ENCODE measurements at places on chromosomes 16 and 17. TPM values are rescaled to one million over a fixed set of nuclear protein-coding genes. Genes with fewer than 3 reads are reported as not detected.

DNA sequence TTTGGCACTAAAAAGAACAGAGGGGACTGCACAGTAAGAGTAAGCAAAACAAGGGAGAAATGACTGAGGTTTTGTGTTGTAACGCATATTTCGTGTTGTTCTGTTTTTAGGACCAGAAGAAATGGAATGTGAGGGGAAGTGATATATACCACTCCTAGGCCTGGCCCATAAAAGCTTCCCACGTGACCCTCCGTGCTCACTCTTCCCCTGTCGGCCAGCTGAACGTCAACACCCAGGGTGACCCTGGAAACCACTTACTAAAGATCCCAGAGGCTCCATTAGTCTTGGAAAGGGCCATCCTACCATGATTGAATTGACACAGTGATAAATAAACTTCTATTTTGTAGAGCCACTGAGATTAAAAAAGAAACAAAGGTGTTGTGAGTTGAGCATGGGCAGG is 79.8 kb downstream of the HELZ start:
- no peak overlapping the region for H3K27ac ChIP-seq
- no peaks in the 10 kb centered on the region for H3K4me1 ChIP-seq
- peaks cover 3% of the 10 kb centered on the region for H3K36me3 ChIP-seq
- H3K4me3 ChIP-seq = no peak overlapping the region
- DNase-seq = no peak
- H3K27me3 ChIP-seq = no peaks in the 10 kb centered on the region

GRCh38 chr16:88405216-88406060 is 22.7 kb downstream of the ZNF469 start:
- H3K4me1 ChIP-seq = no peaks in the 10 kb centered on the region
- no peaks in the 10 kb centered on the region for H3K27me3 ChIP-seq
- H3K27ac ChIP-seq = no peak overlapping the region
- H3K36me3 ChIP-seq = no peaks in the 10 kb centered on the region
- DNase-seq = no peak

- DNase-seq = no peak
- no peak within 1 kb of the TSS for H3K27ac ChIP-seq
- peaks cover 40% of the 10 kb centered on the region for H3K27me3 ChIP-seq
- no peaks in the 10 kb centered on the region for H3K36me3 ChIP-seq
Measured at GRCh38 chr17:39863918-39864746, at the start of gene IKZF3. Gene IKZF3 (minus strand): TSS chr17:39864312. CDS start chr17:39864126, 186 bp downstream.

- no peak overlapping the region for H3K4me3 ChIP-seq
- no peaks in the 10 kb centered on the region for H3K4me1 ChIP-seq
- H3K36me3 ChIP-seq = no peaks in the 10 kb centered on the region
- no peak overlapping the region for H3K27ac ChIP-seq
- H3K27me3 ChIP-seq = no peaks in the 10 kb centered on the region
Measured at GRCh38 chr16:80947239-80947638, 59.4 kb downstream of the CMC2 start.

GRCh38 chr17:7794075-7794663 is 39.8 kb upstream of the KDM6B start:
- no peak overlapping the region for H3K27ac ChIP-seq
- no peak for DNase-seq
- no peak overlapping the region for H3K4me3 ChIP-seq
- H3K4me1 ChIP-seq = no peaks in the 10 kb centered on the region
- no peaks in the 10 kb centered on the region for H3K27me3 ChIP-seq
- no peaks in the 10 kb centered on the region for H3K36me3 ChIP-seq

DNA sequence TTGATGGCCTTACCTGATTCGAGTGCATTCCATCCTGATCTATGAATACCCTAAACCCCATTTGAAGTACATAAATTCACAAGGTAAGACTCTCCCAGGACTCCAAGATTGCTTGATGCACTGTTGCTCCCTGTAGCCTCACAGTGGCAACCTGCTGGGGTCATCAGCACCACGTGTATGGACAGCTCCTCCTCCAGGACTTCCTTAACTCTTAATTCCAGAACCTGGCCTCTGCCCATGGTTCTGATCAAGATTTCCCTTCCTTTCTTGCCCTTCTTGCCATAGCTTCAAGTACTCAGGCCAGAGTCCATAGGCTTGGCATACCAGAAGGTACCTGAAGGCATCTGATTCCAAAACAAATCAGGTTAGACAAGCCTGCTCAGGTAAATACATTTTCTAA is 34.0 kb upstream of the NLK start:
- H3K27ac ChIP-seq = no peak overlapping the region
- H3K4me1 ChIP-seq = no peaks in the 10 kb centered on the region
- no peaks in the 10 kb centered on the region for H3K36me3 ChIP-seq
- no peak for DNase-seq

- no peak overlapping the region for H3K4me3 ChIP-seq
- no peak for DNase-seq
- peaks cover 6% of the 10 kb centered on the region for H3K4me1 ChIP-seq
- no peaks in the 10 kb centered on the region for H3K27me3 ChIP-seq
- H3K36me3 ChIP-seq = no peaks in the 10 kb centered on the region
Measured at GRCh38 chr16:2737895-2738418, 14.5 kb upstream of the SRRM2 start.

DNA sequence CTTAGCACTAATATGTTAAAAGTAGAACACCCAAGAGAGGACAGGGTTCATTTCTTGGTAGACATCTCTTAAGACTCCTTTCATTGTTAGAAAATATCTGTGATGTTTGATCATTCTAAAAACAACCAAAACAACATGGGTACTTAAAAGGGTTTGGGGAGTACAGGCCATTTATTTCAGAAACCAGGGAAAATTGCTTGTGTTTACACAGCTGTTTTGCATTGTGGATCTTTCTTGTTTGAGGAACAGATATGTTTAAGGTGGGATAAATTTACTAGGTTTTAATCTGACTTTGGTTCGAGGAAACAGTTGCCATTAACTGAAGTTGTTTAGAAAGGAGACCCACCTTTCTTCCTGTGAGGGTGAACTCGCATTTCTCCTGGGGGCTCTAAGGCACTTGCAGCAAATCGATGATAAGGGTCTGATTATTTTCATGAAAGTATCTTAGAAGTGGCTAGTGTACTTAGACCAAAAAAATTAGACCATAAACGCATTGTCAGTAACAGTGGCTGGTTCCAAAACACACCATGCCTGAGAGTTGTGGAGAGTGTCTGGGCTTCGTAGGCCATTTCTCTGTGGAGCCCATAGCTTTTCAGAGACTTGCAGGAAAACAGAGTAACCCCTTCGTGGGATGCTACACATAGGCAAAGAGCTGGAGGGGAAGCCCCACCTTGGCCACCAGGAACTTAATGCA is 17.6 kb downstream of the CLUAP1 start:
- H3K36me3 ChIP-seq = peaks cover 4% of the 10 kb centered on the region
- H3K4me1 ChIP-seq = no peaks in the 10 kb centered on the region
- H3K4me3 ChIP-seq = no peak overlapping the region

GRCh38 chr17:74960570-74961342 is 11.8 kb downstream of the HID1 start:
- H3K36me3 ChIP-seq = no peaks in the 10 kb centered on the region
- no peaks in the 10 kb centered on the region for H3K27me3 ChIP-seq
- H3K4me1 ChIP-seq = peaks cover 3% of the 10 kb centered on the region
- H3K27ac ChIP-seq = no peak overlapping the region
- DNase-seq = no peak
- no peak overlapping the region for H3K4me3 ChIP-seq

- no peak overlapping the region for H3K27ac ChIP-seq
- H3K27me3 ChIP-seq = no peaks in the 10 kb centered on the region
- DNase-seq = no peak
- no peaks in the 10 kb centered on the region for H3K4me1 ChIP-seq
- H3K4me3 ChIP-seq = no peak overlapping the region
- peaks cover 14% of the 10 kb centered on the region for H3K36me3 ChIP-seq
Measured at GRCh38 chr16:23527961-23528643, 17.8 kb upstream of the GGA2 start.

DNA sequence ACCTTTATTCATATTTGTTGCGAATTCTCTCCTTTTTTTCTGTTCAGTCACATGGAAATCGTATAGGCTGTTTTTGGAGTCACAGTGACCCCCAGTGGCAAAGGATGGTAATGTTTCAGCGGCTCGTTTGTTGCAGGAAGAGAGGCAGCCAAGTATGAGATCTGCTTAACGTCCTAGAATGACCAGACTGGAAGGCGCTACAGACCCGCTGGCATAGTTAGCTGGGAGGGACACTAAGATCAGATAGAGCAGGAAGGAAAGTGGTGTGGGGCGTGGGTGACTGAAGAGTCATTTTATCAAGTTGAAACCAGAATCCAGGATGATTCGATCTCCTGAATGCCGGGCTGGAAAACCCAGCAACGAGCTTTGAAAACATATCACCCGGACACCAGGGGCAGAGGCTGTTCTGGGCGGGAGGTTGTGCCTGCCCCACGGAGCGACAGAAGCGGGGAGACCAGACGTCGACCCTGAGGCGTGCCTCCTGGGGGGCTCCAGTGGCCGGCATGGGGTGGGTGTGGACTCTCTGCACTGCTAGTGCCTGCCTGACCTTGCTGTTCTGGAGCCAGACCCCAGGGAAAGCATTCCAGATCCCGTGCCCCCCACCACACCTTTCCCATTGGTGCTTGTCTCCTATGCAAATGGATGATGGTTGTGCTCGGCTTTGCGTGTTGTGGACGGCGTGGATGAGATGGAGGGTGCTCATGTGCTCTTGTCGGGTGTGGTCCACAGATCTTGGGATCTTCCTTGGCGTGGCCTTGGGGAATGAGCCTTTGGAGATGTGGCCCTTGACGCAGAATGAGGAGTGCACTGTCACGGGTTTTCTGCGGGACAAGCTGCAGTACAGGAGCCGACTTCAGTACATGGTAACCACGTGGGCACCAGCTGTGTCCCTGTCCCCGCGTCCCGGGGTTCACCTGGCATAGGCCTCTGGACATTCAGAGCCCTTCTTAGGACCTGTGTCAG is 7.7 kb downstream of the IL34 start:
- no peaks in the 10 kb centered on the region for H3K36me3 ChIP-seq
- H3K4me3 ChIP-seq = no peak overlapping the region
- DNase-seq = peak; percentile 54
- H3K27ac ChIP-seq = peak overlapping the region; percentile 8
- H3K27me3 ChIP-seq = no peaks in the 10 kb centered on the region

GRCh38 chr17:17568772-17569195 is 22.7 kb downstream of the PEMT start:
- H3K36me3 ChIP-seq = no peaks in the 10 kb centered on the region
- no peaks in the 10 kb centered on the region for H3K4me1 ChIP-seq
- no peak overlapping the region for H3K27ac ChIP-seq
- no peak for DNase-seq
- H3K27me3 ChIP-seq = no peaks in the 10 kb centered on the region

- H3K36me3 ChIP-seq = no peaks in the 10 kb centered on the region
- peaks cover 7% of the 10 kb centered on the region for H3K27me3 ChIP-seq
Measured at GRCh38 chr17:74045608-74046280, 157.7 kb upstream of the RPL38 start.

- H3K4me3 ChIP-seq = no peak overlapping the region
- H3K27me3 ChIP-seq = no peaks in the 10 kb centered on the region
- H3K27ac ChIP-seq = no peak overlapping the region
- H3K4me1 ChIP-seq = peaks cover 5% of the 10 kb centered on the region
- H3K36me3 ChIP-seq = no peaks in the 10 kb centered on the region
Measured at GRCh38 chr17:29789196-29790170, 140.5 kb downstream of the SSH2 start.

- H3K4me3 ChIP-seq = no peak overlapping the region
- no peaks in the 10 kb centered on the region for H3K36me3 ChIP-seq
- H3K4me1 ChIP-seq = no peaks in the 10 kb centered on the region
- H3K27ac ChIP-seq = no peak overlapping the region
- no peaks in the 10 kb centered on the region for H3K27me3 ChIP-seq
Measured at GRCh38 chr17:60640503-60640902, 37.1 kb upstream of the BCAS3 start.

GRCh38 chr16:50539822-50540710 is 8.1 kb upstream of the NKD1 start:
- no peak overlapping the region for H3K27ac ChIP-seq
- H3K4me1 ChIP-seq = no peaks in the 10 kb centered on the region
- H3K4me3 ChIP-seq = no peak overlapping the region
- no peaks in the 10 kb centered on the region for H3K36me3 ChIP-seq
- no peak for DNase-seq

DNA sequence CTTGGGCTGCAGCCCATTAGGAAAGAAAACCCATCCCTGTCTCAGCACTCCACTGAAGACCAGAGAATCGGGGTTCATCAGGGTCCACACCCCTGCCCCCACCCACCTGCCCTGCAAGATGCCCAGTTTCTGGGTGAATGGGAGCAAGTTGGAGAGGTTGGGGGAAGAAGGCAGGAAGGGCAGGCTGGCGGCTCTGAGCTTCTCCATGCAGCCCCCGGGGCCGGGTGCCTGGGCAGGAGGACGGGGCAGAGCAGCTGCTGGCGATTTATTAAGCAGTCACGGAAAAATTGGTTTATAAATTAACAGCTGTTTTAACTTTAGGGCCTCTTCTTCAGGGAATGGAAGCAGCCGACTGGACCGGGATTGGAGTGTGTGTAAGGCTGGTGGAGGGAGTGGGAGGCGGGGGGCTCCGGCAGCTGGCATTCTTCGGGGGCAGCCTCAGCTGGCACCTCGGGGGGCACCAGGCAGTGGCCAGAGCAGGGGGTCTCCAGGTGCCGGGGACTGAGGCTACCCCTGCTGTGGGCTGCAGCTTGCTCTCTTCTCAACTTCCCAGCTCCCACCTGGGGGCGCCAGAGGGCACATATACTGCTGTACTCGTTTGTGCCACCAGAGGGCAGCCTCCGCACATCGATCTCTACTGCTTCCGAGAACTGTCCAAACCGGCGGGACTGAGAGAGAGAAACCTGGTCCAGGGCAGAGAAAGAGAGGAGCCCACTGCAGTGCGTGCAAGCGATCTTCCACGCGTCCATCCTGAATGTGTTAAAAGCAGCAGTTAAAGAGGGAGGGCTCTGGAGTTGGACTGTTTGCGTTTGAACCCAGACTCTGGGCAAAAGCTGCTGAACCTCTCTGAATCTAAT is 5.0 kb upstream of the PPP1R1B start:
- peak overlapping the region; percentile 19 for H3K4me3 ChIP-seq
- H3K4me1 ChIP-seq = peaks cover 4% of the 10 kb centered on the region
- no peak overlapping the region for H3K27ac ChIP-seq
- no peaks in the 10 kb centered on the region for H3K36me3 ChIP-seq
- H3K27me3 ChIP-seq = no peaks in the 10 kb centered on the region

The KLHL36 gene
- total RNA-seq = 46.0 TPM

The LYRM9 gene
- total RNA-seq = 1.6 TPM

The FBXW10 gene
- not detected for total RNA-seq

The C16orf87 gene
- total RNA-seq = 8.7 TPM

The GNG13 gene
- total RNA-seq = 0.23 TPM

The SLC5A10 gene
- total RNA-seq = not detected

The SLC22A31 gene
- total RNA-seq = 4.5 TPM

The GAA gene
- 36.1 TPM for total RNA-seq

The CHST5 gene
- total RNA-seq = 0.15 TPM

The SLX1B gene
- total RNA-seq = 48.3 TPM

The ZFP3 gene
- total RNA-seq = not detected

The OSGIN1 gene
- 4.9 TPM for total RNA-seq

The AANAT gene
- total RNA-seq = not detected
